Stimulated activated CD8-positive, alpha-beta memory T cell treated with anti-CD3 and anti-CD28 coated beads, Interleukin-15, amount 100 ng/mL, for 4 hours (primary cell): ENCODE measurements at places on chromosomes 13 and 19.

GRCh38 chr19:42111384-42111783 is 20.9 kb downstream of the POU2F2 start:
- no peak for DNase-seq

- DNase-seq, result peak; percentile 21
Measured at GRCh38 chr13:28494778-28495537, at the start of gene FLT1. TSS of gene FLT1 (minus strand) at chr13:28495128. CDS start at chr13:28494843, 285 bp downstream.

DNA sequence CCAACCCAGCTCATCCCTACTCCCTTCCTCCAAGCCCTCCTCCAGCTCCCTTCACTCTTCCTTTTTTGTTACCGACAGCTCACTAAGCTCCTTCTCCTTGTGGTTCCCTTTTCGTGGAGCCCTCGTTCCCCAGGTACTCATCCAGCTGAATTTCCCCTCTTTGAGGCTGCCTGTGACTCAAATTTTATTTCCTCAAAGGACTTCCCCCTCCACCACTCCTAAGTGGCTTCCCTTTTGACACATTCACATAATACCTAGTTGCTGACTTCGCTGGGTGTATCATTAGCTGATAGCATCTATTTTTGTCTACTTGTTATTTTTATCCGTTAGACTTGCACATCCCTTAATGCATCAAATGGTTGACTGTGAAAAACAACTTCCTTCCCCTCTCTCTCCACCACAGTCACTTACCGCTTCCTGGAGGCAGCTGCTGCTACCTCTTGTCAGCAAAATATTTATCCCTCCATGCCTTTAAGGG is 14.5 kb downstream of the FFAR2 start:
- DNase-seq, result peak; percentile 8

- DNase-seq, result no peak
Measured at GRCh38 chr19:49718511-49718910, 27.6 kb downstream of the CPT1C start.

GRCh38 chr13:109715902-109716301 is 70.5 kb downstream of the IRS2 start:
- no peak for DNase-seq

GRCh38 chr19:42124386-42124901 is 7.8 kb downstream of the POU2F2 start:
- no peak for DNase-seq

DNA sequence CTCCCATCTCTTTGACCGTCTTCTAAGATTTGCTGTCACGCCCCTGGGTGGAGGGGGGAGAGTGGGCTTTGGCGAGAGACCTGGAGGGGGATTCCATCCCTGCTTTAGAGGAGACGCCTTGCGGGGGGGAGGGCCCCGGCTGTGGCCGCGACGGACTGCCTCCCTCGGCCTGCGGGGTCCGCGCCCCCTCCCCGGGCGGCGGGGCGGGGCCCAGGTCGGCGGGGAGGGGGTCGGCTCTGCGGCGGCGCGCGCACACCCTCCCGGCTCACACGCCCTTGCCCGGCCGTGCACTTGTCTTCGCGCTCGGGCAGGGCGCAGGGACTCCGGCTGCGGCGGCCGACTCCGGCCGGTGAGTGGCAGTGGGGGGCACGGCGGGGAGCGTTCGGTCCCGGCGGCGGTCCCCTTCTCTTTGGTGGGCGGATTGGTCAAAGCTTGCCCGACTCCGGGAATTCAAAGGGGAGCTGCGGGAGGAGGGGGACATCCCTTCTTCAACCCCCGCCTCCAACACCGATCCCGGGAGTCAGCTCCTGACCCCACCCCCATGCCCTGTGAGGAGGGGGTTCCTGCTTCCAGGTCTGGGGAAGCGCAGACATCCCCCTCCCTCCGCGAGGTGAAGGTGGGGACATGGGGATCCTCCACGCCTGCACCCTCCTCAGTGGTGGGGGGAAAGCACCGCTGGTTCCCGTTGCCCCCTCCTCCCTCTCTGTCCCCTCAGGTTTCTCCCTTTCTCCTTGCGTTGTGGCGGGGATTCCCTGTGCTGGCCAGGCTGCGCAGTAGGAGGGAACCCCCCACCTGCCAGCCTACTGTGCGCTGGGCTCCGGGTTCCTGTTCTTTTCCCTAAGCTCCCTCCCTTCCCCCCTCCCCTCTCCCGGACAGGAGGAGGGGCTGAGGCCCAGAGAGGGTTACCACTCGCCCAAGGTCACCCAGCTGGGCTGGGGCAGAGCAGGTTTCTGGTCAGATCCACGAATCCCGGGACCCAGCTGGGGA is 14.6 kb upstream of the KCNN1 start:
- no peak for DNase-seq

GRCh38 chr13:25380741-25381324 is 9.1 kb downstream of the ATP8A2 start:
- no peak for DNase-seq

DNA sequence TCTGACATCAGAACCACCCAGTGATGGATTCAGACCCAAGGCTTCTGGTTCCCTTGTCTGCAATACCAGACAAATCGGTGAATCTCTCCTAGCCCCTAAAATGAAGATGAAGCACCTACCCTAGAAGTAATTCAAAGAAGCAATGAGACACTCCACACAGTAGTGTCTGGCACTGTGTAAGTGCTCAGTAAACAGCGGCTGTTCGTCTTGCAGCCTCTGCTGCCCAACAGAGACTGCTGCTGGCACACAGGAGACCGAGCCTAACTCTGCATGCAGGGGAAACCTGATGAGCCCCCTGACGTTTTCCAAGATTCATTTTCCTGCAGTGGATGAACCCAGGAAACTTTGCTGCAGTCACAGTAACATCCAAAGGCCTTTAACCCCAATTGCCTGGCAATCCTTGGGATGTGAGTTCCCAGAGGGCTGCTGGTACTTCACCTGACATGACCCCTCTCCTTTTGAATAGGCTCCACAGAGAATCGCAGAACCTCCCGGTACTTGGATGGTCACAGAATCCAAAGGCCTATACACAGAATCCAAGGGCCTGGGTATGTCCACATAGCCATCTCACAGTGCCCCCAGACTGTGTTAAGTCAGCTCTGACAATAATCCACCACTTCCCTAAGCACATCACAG is 6.7 kb downstream of the MED26 start:
- no peak for DNase-seq

DNA sequence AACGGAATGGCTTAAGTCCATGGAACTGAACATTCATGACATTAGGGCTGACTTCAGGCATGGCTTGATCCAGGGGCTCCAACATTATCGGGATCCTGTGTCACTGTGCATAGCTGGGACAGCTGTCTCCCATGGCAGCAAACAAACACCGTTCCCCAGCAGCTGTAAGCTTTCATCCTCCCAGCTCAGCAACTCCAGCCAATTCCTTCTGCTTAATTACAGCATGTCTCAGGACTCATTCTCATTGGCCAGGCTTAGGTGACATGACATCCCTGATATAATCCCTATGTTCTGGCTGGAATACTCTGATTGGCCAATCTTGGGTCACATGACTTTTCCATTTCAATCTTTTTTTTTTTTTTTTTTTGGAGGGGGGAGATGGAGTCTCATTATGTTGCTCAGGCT is 10.9 kb upstream of the TLE5 start:
- DNase-seq, result no peak

- DNase-seq, result no peak
Measured at GRCh38 chr19:14053500-14053899, 8.4 kb downstream of the PALM3 start.

DNA sequence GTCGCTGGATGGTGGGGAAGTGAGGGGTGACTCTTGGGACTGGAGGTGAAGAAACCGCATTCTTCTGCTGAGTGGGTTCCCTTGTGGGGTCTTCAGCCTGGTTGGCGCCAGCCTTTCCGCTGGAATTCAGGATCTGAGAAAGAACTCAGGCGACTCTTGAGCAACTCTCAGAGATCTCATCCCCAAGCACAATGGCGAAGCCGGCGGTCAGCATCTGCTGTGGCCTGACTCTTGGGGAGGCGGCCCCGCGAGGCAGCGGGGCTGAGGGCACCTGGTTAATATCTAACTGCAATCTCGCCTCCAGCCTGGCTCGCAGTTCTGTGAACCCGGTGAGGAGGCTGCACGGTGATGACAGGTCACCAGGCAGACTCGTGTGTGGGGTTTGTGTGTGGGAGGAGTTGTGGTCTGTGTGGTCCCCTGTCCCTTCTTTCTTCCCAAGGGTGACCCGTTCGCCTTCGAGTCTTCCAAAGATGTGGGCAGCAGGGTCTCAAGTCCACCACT is 883 bp downstream of the ZNF441 start:
- DNase-seq, result no peak

GRCh38 chr13:25095851-25096453 is at the start of gene PABPC3:
TSS of gene PABPC3 (plus strand) at chr13:25096136. CDS start at chr13:25096199, 63 bp downstream.
- DNase-seq, result no peak

DNA sequence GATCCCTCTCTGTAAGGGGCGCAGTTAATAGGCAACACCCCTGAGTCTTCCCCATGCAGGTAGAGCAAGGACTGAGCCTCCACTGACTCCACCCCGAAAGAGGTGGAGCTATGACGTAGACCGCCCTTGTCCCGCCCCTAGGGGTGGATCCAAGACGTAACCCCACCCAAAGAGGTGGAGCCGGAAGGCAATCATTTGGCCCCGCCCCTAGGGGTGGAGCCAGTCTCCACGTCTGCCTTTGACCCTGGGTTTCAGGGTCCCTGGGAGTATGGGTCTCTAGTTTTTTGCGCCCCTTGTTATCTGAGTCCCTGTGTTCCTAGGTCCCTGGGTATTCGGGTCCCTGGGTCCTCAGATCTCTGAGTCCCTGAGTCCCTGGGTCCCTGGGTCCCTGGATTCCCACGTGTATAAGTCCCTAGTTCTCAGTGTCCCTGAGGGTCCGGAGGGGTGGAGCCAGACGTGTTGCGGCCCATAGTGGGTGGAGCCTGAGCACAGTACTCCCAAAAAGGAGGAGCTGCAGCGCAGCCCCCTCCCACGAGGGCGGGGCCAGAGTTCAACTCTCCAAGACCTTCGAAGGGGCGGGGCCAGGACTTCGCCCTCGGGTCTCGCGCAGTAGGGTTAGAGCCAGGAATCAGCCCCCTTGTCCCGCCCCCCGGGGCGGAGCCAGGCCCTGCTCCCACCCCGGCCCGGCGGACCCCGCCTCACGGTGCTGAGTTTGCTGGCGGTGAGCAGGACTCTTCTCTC is 5.3 kb downstream of the DENND1C start:
- DNase-seq, result no peak

DNA sequence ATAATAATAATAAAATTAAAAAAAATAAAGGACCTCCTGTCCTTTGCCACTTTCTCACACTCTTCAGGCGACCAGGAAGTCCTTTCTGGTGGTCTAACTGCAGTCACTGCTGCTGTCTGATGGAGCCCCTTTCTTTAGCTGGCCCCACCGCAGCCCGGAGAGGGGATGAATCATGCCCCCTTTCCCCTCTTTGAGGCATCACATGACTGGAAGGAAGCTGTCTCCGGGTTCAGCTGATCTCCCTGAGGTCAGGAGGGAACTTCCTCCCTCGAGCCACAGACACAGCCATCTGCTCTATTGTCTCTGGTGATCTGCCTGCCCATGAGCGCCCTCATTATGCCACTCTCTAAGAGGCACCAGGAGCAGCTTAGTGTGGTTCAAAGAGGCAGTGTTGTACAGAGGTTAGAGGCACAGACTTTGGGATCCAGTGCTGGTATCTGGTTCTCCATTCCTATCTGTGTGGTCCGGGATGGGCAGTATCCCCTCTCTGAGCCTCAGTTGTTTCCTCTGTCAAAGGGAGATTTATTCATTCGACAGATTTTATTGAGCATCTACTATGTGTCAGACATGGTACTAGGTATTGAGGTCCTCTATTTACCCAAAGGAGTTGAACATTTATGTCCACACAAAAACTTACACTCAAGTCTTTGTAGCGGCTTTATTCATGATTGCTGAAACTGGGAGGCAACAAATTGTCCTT is 30.0 kb downstream of the VAV1 start:
- peak; percentile 70 for DNase-seq

DNA sequence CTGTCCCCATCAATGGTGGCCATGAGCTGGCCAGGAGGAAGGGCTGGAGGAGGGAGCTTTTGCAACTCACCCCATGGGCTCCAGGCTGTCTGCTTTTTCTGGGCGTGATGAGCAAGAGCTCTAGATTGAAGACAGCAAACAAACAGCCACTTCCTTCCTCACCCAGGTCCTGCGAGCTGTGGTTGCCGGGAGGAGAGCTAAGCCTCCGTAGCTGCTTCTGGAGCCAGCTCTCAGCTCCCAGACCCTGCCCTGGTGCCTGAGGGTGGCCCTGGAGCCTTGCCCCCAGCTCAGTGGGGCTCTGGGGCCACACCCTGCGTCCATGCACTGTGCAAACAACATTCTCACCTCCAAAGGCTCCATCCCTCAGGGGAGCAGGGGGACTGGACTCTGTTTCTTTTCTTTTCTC is 6.2 kb downstream of the MYO1F start:
- no peak for DNase-seq

- DNase-seq, result no peak
Measured at GRCh38 chr19:17576758-17577456, 21.5 kb downstream of the COLGALT1 start.

- DNase-seq, result no peak
Measured at GRCh38 chr13:60275208-60275607, 111.5 kb upstream of the DIAPH3 start.

DNA sequence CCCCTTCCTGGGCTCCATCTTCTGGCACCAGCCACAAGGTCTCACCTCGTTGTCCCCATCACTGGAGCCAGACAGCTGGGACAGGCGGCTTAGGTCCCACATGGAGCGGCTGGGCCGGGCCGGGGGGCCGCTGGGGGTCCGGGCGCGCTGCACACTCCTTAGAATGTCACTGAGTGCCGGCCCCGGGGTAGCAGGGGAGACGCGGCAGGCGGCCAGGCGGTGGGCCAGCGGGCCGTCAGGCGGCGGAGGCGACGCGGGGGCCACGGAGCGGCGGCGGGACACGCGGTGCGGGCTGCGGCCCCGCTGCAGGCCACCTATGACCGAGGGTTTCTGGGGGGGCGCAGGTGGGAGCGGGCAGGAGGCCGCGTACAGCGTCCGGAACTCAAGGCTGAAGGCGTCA is 3.1 kb upstream of the SPACA4 start:
- DNase-seq, result no peak

GRCh38 chr13:31595563-31595962 is 143.8 kb upstream of the RXFP2 start:
- DNase-seq, result no peak

DNA sequence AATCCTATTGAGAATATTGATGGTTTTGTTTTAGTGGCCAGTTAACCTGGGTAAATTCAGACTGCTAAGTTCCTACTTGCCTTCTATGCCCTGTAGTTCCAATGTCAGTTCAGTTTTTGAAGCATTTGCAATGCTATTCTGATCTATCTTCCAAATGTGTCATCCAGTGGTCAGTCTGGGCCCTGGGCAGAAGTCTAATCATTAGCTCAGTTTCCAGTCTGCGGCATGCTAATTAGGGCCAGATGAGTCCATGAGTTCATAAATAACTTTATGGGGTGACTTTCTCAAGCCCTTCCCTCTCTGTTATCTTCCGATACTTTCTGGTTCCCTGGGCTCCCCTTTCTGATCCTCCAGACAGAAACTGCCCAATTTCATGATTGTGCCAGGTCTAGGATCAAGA is 32.7 kb downstream of the FAM187B start:
- DNase-seq, result no peak
